ENCODE measurements at places on chromosomes 16 and 17.

GRCh38 chr17:43757171-43757660 lies 1.4 kb downstream of the SOST start:
- no peak for DNase-seq

GRCh38 chr17:69188064-69188463 lies 40.6 kb downstream of the ABCA10 start:
- no peak for DNase-seq

GRCh38 chr16:13936596-13937081 lies 16.7 kb downstream of the ERCC4 start:
- no peak for DNase-seq

DNA sequence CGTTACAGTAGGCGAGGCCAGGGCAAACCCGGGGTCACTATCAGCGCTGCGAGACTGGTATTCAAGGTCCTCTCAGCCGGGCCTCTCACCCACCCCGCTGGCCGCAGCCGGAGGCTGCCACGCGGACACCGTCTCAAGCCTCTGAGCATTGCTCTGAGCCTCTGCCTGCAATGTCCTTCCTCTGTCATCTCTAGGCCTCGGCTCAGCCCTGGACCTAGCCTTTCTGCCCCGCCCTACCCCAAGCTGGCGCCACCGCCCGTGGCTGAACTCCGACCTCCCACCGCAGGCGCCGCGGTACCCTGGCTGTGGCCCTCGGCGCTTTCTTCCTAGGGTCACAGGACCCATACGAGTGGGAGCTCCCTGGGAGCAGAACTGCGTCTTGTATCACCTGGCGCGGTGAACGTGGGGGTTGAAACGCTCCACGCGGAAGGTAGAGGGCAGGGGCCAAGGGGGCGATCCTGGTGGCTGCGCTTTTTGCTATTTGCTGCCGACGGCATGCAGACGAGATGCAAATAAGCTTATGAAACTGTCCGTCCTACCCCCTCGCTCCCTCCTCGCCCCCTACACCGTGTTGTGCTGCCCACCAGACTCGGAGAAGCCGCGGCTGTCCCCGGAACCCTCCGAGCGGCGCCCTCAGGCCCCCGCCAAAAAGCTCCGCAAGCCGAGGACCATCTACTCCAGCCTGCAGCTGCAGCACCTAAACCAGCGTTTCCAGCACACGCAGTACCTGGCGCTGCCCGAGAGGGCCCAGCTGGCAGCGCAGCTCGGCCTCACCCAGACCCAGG lies 3.7 kb downstream of the DLX4 start:
- no peak for DNase-seq

- DNase-seq: no peak
Measured at GRCh38 chr17:75366432-75366831, 39.0 kb downstream of the GRB2 start.

DNA sequence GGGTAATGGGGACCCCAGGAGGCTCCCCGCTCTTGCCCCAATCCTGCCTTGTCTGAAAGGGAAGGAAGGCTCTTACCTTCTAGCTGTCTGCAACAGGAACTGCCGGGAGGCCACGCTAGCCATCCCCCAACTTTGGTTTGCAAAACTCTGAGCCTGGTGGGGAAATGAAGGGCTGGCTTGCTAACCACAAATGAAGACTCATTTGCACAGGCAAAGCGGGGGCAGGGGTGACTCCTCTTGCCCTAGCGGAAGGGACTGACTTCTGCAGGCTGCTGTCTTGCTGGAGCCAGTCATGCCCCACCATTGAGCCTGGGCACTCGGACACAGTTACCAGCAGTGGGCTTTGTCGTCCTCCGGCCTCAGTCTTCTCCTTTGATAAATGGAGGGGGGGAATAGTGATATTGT lies 52.6 kb downstream of the PLCG2 start:
- DNase-seq: no peak

GRCh38 chr16:51630076-51630475 lies 479.0 kb upstream of the SALL1 start:
- DNase-seq: no peak

DNA sequence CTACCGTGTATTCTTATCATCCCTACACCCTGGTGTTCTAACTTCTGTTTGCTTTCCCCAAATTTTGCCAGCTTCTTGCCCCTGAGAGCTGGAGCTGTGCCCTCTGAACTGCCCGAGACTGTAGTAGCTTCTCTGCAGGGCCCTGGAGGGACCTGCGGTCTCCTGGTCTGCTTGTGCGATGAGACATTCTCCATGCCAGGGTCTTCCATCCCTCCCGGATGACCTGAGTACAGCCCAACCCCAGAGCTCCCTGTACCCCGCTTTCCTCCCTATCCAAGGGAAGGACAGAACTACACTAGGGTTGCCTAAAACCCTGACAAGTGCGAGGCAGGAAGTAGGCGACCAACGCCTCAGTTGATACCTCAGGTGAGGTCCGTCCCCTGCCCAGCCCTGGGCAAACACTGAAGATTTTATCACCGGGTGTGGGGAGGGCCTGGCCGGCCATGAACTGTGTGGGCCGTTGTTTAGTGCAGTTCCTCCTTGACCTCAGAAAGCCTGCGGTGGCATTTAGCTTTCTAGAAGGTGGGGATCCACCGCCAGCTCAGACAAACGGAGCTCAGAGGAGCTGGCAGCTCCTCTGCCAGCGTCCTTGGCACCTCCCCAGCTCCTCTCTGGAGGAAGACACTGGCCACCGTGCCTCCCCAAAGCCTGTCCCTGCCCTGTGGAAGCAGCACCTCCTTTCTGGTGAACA lies 13.7 kb downstream of the CANT1 start:
- DNase-seq: peak; percentile 80

GRCh38 chr16:57367116-57367752 lies 5.1 kb upstream of the CX3CL1 start:
- DNase-seq: no peak

DNA sequence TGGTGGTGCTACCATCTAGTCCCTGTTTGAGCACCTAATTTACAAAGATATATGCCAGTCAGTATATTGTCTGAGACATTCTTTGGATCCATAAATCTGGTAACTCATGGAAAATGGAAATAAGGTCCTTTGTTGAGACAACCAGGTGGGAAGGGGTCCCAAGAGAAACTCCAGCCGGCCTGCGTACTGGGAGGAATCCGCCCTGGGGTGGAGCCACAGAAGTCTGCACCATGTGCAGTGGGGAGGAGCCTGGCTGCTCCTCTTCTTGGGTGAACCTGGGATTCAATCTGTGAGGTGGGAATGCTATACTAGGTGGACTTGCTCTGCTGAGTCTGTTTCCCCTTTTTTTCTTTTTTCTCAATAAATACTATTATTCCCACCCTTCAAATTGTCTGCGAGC lies 339.2 kb upstream of the TNRC6C start:
- DNase-seq: no peak

DNA sequence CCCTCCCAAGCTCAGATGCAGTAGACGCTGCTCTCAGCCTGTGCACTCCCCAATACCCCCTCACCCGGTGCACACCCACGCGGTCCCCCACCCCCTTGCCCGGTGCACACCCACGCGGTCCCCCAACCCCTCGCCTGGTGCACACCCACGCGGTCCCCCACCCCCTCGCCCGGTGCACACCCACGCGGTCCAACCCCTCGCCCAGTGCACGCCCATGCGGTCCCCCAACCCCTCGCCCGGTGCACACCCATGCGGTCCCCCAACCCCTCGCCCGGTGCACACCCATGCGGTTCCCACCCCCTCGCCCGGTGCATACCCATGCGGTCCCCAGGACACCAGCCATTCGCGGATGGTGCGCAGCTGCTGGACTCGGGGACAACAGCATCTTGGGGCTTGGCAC lies 19.9 kb upstream of the CYTH1 start:
- no peak for DNase-seq

DNA sequence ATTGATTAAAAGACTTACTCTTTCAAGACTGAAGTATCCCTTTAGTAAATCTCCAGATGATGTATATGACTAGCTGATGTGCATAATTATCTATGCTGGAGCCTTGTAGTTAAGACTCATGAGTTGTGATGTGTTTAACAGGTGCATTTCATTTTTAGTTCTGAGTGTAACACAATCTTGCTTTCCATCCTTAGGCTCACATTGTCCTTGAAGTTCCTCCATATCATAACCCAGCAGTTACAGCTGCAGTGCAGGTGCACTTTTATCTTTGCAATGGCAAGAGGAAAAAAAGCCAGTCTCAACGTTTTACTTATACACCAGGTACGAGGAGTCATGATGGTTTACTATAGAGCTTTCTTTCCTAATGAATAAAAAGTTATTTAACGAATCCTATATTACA lies 52.9 kb downstream of the ESRP2 start:
- no peak for DNase-seq

GRCh38 chr17:57919918-57920317 lies 35.3 kb downstream of the CUEDC1 start:
- DNase-seq: no peak

DNA sequence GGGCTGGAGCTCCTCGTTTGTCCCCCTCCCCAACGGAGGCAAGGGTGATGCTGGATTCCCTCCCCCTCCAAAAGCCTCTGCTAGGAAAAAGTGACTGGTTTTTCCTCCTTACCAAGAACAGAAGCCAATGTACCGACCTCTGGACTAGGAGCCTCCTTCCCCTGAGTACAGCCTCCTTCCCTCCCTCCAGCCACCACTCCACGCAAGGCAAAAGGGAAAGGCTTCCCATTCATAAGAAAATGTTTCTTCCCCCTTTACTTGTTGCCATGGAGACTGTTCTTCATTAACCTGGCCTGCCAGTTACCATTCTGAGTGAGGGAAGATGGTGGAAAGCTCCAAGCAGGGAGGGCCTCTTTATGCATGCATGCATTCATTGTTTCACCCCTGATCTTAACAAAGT lies 4.3 kb upstream of the PIMREG start:
- no peak for DNase-seq

DNA sequence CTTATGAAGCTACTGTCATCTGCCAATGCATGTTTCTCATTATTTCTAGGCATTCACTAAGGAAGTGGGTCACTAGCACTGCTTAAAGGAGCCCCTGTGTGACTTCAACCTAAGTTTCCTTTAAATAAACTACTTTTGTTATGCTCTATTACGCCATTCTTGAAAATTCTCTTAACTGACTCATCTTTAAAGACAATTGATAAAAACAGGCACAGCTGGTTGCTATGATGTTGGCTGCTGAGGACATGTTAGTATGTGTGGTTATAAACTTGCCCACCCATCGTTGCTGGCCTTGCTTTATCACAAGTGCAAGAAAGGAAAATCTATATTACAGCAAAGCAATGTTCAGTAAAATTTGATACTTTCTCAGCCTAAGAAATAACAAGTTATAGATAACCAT lies 75.8 kb upstream of the CNTNAP4 start:
- DNase-seq: no peak

DNA sequence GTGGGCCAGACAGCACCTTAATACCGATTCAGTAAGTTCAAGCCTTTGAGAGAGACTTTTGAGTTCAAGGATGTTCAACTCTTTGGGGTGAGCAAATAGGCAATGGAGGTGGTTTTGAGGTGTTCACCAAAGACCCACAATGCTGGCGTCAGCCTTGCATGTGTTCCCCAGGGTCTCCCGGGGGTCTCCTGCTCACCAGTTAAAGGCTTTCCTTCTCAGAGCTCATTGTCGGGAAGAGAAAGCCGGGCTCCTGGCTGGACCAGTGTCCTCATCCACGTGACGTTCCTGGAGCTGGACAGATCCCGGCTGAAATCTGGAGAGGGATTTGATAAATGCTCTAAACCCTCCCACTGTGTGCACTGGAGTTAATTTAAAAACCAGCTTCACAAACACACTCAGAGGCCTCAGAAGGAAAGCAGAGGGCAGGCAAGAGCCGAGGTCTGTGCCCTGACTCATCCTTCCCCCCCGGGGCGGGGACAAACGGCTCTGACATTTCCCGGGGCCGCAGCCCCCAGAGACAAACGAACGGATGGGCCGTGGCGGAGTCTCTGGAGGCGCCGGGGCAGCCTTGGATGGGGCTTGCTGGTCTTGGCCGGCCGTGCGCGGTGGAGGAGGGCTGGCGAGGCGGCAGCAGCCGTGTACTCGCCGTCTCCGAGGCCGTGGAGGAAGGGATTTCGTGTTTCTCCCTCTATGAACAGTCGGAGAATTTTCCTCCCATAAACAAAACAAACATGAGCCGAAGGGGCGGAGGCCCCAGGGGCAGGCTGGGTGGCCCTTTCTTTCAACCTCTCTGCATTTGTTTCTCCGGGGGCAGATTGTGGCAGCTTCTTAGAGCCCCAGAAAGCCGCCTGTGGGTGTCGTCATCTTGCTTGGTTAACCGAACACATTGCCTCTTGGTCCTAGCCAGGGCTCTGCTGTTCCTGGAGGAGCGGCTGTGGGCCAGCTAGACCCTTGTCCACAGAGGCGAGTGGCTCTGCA lies 94.2 kb downstream of the NTN1 start:
- DNase-seq: peak; percentile 18

- no peak for DNase-seq
Measured at GRCh38 chr17:4667166-4667565, 25.7 kb upstream of the ALOX15 start.

GRCh38 chr16:50441486-50442157 lies 72.8 kb upstream of the BRD7 start:
- no peak for DNase-seq

- no peak for DNase-seq
Measured at GRCh38 chr16:29254676-29255495, 151.6 kb downstream of the NPIPB11 start.

- DNase-seq: no peak
Measured at GRCh38 chr16:78091419-78091818, 8.0 kb upstream of the WWOX start.

- peak; percentile 18 for DNase-seq
Measured at GRCh38 chr17:16085066-16085699, 85.6 kb downstream of the TTC19 start.

DNA sequence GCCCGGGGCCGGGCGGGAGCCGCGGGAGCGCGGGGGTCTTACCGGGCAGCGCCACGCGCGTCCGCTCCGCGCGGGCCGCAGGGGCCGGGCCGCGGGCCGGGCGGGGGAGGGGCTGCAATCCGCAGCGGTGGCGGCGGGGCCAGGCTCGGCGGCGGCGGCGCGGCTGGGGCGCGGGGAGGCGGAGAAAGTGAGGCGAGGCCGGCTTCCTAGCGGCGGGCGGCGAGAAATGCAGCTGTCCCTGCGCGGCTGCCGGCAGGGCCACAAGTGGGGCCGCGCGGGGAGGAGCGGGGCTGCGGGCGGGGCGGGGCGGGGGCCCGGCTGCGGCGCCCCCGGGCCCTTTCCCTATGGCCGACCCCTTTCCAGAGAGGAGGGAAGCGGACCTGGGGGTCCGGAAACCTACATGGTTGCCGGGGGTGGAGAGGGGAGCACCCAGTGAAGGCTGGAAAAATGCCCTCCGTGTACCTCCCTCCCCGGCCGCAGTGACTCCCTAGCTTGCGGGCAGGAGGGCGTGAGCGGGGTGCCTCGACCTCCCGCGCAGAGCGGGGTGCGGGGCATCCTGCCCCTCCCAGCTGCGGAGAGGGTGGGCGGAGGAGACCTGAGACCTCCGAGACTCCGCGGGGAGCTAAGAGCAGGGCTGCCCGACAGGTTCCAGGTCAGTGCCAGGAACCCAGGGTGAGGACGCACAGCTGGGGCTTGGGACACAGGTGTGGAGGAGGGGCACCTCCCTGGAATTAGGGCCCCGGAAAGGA lies at the start of gene CUEDC1:
TSS of gene CUEDC1 (minus strand) at position 230 of the 749 bp plus-strand sequence. CDS start 69,848 bp downstream, outside the sequence.
- DNase-seq: peak; percentile 40

DNA sequence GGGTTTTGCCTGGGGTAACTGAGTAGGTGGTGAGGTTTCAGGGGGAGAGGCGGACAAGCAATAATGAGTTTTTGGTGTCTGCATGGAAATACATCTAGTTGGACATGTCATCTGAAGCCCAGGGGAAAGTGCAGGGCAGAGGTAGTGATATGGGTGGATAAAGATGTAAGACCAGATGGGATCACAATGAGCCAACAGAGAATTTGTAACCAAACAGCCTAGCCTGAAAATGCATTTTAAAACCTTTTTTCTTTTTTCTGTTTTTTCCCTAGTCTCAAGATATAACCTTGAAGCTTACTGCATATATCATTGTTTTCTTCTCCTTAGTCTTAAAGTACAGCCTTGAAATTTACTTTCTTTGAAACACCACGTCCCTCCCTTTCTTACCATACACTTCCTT lies 3.7 kb upstream of the ZNF19 start:
- no peak for DNase-seq

All from cerebellar cortex (tissue), 1 donor.